Substantia nigra (tissue), 51 donors: ENCODE measurements at places on chromosomes 5 and 9.
A peak's percentile ranks its signal among the peaks of the same experiment; 100 is the strongest.

- no peak for DNase-seq
Measured at GRCh38 chr5:36128795-36129194, 22.9 kb downstream of the LMBRD2 start.

GRCh38 chr5:40736103-40736875, 19.5 kb downstream of the TTC33 start:
- DNase-seq: no peak

DNA sequence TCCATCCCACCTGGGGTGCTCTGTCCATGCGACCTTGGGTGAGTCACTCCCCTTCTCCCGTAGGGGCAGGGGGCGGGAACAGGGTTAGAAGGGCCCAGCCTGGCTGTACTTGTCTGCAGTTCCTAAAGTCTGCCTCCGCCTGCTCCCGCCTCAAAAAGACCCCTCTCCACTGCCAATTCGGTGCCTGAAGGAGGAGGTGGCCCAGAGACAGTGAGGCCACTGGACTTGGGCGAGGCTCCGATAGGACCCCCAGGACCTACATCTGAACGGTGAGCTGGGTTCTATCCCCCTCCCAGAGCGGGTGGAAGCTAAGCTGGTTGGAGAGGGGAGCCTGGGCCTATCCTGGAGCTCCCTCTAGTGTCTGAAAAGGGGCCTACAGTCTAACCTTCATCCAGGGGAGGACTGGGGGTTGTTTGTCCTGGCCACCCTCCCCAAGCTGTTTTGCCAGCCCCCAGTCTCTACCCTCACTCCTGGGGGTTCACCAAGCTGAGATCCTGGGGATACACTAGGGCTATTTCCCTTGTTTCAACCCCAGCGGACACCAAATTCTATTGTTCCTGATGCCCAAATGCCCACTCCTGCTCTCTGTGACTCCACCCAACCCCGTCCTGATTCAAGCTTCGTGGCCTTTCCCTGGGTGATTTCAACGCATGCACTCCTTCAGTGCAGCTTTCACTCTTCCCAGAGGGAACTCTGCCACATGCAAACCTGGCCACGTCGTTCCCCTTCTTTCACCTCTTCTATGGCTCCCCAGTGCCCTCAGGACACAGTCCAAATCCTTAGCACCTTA, 6.1 kb upstream of the CRB2 start:
- peak; percentile 27 for DNase-seq

DNA sequence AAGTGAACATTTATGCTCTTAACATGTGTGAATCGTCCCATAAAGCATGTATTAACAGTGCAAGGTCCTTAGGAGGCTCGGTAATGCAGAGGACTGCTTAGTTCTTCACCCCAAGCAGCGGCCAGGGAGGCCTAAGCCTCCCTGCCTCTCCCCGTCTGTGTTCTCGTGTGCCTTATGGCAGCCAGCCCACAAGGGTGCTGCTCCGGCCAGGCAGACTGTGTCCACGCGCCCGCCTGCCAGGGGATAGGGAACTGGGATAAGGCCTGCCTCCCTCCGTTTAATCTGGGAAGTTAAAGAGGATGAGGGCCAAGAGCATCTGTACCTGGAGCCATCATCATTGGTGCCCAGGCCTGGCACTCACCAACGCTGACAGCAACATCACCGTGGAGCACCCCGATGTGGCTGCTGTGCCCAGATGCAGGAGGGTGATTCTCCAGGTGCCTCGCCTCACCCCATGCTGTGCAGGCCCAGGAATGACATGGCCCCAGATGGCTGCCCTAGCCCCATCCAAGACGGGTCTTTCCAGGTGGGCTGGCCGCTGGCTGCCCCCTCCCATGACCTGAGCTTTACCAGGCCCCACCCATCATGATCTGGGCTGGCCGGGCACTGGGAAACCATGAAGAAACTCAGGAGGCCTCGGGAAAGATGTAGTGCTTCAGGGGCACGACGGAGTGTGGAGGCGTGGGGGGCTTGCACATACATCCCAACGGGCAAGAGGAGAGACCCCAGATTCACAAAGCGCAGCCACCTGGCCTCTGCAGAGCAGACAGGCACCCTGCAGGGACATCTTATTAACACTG, 35.6 kb upstream of the SUSD3 start:
- DNase-seq: no peak

DNA sequence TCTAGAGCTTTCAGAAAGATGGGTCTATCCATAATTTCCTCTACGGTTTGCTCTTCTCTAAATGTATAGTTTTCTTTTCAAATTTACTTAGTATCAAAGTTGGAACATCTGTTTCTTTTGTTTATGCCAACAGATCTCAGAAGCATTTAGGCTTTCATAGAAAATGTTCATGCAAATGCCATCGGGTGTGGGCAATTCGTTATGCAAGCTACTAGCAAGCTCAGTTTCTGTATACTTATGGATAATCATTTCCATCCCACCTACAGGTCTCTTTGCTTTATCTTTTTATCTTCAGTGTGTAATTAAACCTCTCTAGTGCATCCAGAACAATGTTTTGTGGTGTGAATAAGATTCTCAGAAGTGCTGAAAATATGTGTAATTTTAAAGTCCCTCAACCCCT, 59.9 kb downstream of the NUDT12 start:
- no peak for DNase-seq

GRCh38 chr5:109196087-109196822, 213.5 kb downstream of the PJA2 start:
- no peak for DNase-seq

DNA sequence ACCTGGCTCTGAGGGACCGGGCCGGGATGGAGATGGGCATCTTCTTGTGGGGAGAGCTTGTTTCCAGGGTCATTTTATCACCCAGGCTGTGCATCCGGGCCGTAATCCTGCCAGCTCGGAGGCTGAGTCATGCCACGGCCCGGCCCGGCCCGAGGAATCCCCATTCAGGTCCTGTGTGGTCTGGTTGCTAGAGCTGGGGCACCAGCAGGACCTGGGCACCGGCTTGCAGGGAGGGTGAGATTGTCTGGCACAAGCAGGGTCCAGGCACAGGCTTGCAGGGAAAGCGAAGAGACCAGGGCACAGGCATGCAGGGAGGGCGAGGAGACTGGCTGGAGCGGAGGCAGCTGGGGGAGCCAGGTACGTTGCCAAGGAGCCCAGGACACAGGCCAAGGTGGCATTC, 106.8 kb downstream of the RXRA start:
- DNase-seq: peak; percentile 39

DNA sequence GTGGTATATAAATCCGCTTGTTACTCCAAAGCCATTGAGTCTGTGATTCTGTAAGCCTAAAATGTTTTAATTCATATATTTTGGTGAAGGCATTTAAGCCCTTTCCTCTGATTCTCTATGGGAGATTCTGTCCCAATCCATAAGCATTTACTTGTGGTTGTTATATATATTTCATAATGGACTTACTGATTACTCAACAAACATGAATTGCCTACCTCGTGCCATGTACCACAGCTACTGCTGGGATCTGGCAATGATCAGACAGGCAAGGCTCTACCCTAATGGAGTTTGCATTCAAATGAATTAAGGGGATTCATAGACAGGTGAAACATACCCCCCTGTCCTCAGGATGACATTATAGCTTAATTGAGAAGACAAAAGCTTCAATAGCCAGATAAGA, 54.5 kb downstream of the C9orf152 start:
- DNase-seq: no peak

DNA sequence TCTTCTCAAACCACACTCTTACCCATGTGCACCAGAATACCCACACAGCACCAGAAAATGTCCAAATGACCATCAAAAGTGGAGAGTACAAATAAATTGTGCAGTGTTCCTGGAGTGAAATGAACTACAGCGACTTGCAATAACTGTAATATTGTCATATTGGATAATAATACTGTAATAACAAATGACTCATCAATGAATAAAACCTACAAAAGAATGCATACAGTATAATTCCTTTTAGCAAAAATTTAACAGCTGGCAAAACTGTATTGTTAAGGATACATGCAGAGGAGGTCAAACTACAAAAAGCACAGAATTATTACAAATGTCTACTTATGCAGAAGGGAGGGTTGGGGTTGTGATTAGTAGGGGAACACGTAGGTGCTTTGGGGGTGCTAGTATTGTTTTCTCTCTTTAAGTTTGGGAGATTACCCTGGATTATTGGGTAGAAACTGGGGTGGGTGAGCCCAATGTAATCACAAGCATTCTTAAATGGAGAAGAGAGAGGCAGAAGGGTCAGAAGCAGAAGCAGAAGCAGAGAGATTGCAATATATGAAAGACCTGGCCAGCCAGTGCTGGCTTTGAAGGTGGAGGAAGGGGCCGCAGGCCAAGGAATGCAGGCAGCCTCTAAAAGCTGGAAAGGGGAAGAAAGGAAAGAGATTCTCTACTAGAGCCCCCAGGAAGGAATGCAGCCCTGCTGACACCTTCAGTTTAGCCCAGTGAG, 21.8 kb downstream of the IRF1 start:
- DNase-seq: no peak

DNA sequence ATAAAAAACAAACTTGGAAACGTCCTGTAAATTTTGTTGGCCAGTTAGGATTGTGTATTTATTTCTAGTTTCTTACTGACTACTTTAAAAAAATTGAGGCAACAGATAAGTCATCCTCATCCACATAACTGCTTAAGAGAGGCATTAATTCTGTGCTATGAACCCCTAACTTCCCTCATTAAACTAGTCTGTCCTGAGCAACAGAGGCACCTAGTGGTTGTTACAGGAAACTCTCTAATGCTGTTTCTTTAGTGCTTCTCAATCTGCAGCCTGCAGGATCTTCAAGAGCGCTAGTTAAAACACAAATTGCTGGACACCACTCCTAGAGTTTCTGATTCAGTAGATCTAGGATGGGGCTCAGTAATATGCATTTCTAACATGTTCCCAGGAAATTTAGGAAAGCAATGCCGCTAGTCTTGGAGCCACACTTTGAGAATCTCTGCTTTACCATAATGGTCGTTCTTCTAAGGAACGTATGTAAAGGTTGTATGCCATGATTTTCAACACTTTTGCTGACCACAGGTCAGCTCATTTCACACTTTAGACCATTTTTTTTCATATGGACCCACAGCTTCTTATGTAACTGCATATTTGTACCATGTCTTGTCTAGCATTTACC, 410.1 kb upstream of the SMARCA2 start:
- no peak for DNase-seq

DNA sequence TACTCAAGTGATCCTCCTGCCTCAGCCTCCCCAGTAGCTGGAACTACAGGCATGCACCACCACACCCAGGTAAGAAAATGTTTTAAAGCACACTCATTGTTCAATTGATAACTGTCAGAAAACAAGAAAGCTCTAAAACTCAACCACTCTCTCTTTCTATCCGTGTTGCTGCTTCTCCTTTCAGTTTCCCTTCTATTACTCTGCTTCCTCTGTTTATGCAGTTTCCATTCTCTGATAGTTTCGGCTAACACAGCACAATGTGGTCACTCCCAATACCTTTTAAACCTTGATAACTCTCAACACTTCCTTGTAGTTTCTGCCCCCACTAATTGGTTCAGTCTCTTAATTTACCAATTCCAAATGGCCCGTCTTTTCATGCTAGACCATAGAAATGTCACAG, 59.2 kb upstream of the NR4A3 start:
- DNase-seq: no peak

GRCh38 chr5:97412959-97413358, 229.9 kb upstream of the RIOK2 start:
- no peak for DNase-seq

DNA sequence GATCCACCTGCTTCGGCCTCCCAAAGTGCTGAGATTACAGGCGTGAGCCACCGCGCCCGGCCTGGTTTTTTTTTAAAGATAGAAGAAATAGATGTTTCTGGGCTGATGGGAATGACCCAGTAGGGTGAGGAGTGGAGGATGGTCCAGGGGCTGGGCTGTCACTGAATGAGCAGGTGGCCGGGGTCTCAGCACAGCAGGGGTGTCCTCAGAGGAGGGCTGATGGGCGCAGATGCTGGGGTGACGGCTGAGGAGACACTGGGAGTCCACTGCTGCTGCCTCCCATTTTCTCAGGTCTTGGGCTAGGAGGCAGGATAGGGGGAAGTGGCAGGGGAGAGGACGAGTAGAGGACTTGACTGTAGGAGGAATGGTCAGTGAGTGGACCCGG, 2.3 kb upstream of the TOR4A start:
- DNase-seq: no peak

- DNase-seq: no peak
Measured at GRCh38 chr5:50328193-50328729, 112.8 kb downstream of the EMB start.

DNA sequence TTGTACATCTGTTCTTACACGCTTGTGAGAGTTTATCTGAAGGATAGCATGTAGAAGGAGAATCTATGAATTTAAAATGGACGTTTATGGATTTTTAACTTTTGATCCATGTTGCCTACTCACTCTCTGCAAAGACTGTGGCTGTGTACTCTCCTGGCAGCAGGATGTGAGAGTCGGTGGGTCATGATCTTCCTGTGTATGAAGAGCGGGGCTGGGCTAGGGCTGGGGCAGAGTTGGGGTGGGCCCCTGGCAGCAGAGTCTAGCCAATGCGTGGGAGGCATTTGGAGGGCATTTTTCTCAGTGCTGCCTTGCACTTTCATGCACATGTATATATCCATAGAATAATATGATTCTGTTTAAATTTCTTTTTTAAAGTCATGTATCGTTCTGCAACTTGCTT, 24.0 kb upstream of the DAB2IP start:
- no peak for DNase-seq

- DNase-seq: no peak
Measured at GRCh38 chr5:88695931-88696330, 187.1 kb downstream of the MEF2C start.

DNA sequence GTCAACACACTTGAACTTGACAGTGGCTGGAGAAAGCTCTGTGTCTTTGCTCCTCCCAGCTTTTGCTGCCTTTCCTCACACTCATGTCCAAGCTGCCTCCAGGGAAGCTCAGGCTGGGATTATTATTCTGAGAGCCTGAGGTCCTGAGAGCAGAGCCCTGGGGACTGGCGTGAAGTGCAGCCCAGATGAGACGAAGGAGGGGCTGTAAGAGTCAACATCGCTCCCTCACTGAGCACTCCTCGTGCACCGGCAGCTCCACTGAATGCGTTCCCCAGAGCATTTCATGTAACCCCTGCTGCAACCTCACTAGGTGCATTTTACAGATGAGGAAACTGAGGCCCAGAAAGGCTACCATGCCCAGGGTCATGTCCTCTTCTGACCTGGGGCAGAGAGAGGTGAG, 63.5 kb upstream of the PHYKPL start:
- no peak for DNase-seq

DNA sequence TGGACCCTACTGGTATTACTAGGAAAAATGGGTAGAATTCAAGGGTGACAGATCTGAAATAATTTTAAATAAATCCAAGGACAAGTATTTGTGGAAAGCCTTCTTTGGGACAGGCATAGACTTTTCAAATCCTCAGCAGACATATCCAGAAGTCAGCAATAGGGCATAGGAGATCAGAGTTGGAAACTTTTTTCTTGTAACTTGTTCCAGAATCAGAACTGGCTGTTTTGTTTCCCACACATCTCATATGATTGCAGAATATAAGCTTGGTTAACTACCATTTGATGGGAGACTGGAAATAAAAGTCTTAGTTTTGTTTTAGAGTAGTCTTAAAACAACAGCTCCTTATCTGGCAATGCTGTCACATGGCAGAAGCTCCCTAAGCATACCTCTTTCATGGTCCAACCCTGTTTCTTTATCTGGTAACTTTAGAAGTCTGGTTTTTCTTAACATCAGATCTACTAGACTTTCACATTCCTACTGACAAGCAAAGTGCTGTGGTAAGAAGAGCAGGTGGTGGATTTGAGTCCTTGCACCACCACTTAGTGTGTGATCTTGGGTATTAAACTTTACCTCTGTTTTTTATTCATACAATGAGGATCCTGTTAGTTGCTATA, 25.1 kb downstream of the XRCC4 start:
- DNase-seq: no peak
